Skeletal muscle tissue (tissue), 5 donors: ENCODE measurements at places on chromosomes 1 and 21. TPM values are rescaled to one million over a fixed set of nuclear protein-coding genes. Genes with fewer than 3 reads are reported as not detected.

The KLHDC7A gene
- total RNA-seq, result not detected

The SLC37A1 gene
- total RNA-seq, result 2.1 TPM

The FBLIM1 gene
- total RNA-seq, result 7.3 TPM

The KLHL12 gene
- total RNA-seq, result 15.1 TPM

The HTR6 gene
- total RNA-seq, result not detected

The PROX1 gene
- 6.3 TPM for total RNA-seq

The CD34 gene
- total RNA-seq, result 20.9 TPM

The FAM72D gene
- 0.52 TPM for total RNA-seq

The GAS5 gene
- total RNA-seq, result 743 TPM

The KRTAP11-1 gene
- not detected for total RNA-seq

The CLEC20A gene
- total RNA-seq, result not detected

The SIPA1L2 gene
- total RNA-seq, result 53.2 TPM

The NMNAT2 gene
- 0.52 TPM for total RNA-seq

The PAX7 gene
- 13.0 TPM for total RNA-seq

The CACNA1E gene
- 0.52 TPM for total RNA-seq

The KIF21B gene
- 1.0 TPM for total RNA-seq

The CRNN gene
- total RNA-seq, result not detected

The VHLL gene
- total RNA-seq, result not detected

The TESK2 gene
- 2.6 TPM for total RNA-seq

The GOLT1A gene
- not detected for total RNA-seq

The CYP4A11 gene
- under 0.01 TPM for total RNA-seq

The LORICRIN gene
- total RNA-seq, result not detected

The TLR5 gene
- 3.1 TPM for total RNA-seq

The MASP2 gene
- total RNA-seq, result under 0.01 TPM

The FAM72B gene
- total RNA-seq, result 1.0 TPM

The ARHGEF16 gene
- total RNA-seq, result 0.52 TPM

The OPRD1 gene
- total RNA-seq, result 0.52 TPM

The KCNJ6 gene
- total RNA-seq, result 0.52 TPM

The RAB42 gene
- 5.7 TPM for total RNA-seq

The AMIGO1 gene
- 8.4 TPM for total RNA-seq

The SLC22A15 gene
- under 0.01 TPM for total RNA-seq

The SHISAL2A gene
- 0.52 TPM for total RNA-seq

The PCSK9 gene
- 3.1 TPM for total RNA-seq

The TRIM17 gene
- total RNA-seq, result 0.52 TPM

The BATF3 gene
- total RNA-seq, result 0.52 TPM

The ATAD3C gene
- total RNA-seq, result not detected

The OR4F29 gene
- total RNA-seq, result not detected

The PLEKHO1 gene
- 70.5 TPM for total RNA-seq

The PEX10 gene
- 27.1 TPM for total RNA-seq

The C1QC gene
- total RNA-seq, result 30.3 TPM

The KCNN3 gene
- total RNA-seq, result 3.7 TPM

The TRIM58 gene
- 5.2 TPM for total RNA-seq

The NCF2 gene
- 8.9 TPM for total RNA-seq

The KIF26B gene
- 0.52 TPM for total RNA-seq

The CLCNKB gene
- total RNA-seq, result not detected

The CFH gene
- total RNA-seq, result 119 TPM

The LAMC2 gene
- 0.52 TPM for total RNA-seq

The CFHR4 gene
- not detected for total RNA-seq
